Stimulated activated CD8-positive, alpha-beta memory T cell treated with anti-CD3 and anti-CD28 coated beads, Interleukin-4, amount 100 ng/mL, for 48 hours (primary cell): ENCODE measurements at places on chromosomes 4 and X.

- DNase-seq, result no peak
Observed at GRCh38 chrX:9860826-9861225, 74.6 kb downstream of the SHROOM2 start.

DNA sequence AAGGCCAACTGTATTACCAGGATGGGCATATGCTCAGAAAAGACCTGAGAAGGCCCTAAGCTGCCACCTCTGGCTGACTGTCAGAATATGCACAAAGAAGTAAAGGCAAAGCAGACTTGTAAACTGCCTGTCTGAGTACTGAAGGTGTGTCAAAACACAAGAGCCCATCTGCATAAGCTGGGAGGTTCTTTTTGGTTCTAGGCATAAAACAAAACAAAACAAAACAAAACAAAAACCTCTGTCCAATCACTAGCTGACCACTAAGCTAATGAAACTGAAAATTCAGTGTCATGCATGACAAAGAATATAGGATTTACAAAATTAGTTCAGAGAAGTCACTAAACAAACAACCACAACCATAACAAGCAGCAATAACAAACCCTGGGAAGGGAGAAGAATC lies 20.6 kb downstream of the SH3D19 start:
- no peak for DNase-seq

DNA sequence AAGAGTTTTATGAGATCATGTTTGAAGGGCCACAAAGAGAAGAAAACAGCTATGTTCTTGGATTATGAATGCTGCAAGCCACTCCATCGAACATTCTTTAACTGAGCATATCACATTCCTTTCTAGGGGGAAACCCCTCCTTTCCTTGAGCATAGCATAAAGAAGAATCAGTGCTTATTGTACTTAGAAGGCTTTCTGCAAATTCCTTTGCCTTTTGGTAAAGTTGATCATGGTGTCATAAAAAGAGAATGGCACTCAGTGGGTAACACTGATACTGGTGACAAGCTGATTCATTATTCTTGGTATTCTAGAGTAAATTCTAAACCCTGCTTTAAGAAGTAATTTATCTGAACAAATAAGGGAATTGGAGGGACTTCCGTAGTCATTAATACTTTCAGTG lies 88.5 kb upstream of the GPR34 start:
- no peak for DNase-seq

DNA sequence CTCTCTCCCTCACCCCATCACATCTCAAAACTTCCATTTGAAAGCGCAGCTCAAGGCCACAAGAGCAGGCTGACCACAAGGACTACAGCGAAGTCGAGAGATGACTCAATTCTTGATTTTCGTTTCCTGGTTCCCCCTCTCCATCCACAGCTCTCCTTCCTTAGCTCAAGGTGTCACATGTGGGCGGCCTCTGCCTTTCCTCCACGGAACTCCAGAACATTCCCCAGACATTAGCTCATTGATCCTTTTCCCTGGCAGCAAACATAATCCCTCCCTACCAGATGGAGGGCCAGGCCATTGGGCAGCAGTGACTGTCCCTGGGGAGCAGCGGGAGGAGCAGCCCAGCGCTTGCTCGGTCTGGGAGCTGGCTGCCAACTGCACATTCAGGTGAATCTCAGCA lies 56.3 kb downstream of the CCDC149 start:
- DNase-seq, result no peak
